ENCODE measurements at places on chromosomes 3 and 15.
A peak's percentile ranks its signal among the peaks of the same experiment; 100 is the strongest.

GRCh38 chr3:24365168-24365567 lies 129.5 kb downstream of the THRB start:
- peak; percentile 61 for DNase-seq

DNA sequence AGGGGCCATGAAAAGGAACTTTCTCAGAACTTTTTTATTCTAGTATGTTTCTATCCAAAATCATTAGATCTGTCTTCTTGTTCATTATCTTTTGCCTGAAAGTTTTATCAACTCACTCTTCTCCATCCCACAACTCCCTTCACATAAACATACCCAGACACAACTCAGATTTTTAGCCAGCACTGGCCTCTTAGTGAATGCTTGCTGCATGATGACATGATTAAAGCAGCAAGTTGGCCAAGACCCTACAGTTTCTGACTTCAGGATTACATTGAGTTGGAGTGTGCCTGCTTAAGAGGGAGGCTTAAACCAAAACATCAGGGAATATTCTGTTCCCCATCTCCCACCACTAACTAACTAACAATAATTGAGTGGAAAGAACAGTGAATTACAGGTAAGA lies 38.1 kb downstream of the PLSCR2 start:
- no peak for DNase-seq

DNA sequence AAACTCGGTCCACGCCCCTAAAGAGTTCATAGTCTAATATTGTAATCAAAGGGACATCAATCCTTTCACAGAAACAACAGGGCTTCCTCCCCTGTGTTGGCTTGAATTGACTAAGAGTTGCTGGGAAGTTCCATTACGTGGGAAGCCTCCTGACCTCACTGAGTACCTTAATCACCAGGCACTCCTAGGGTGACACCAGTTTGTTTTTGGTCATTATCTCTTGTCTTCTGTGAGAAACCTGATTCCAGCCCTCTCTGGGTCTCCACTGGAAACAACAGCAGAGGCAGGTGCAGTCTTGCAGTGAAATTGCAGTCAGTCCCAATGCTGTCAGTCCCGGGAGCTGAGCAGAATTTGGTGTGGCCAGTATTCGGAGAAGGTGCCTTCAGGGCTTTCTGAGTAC lies 55.4 kb downstream of the BOC start:
- DNase-seq, result no peak

GRCh38 chr3:187616307-187616972 lies 53.8 kb downstream of the SST start:
- DNase-seq, result peak; percentile 81

GRCh38 chr3:192726385-192726784 lies 956 bp downstream of the FGF12 start:
- no peak for DNase-seq

DNA sequence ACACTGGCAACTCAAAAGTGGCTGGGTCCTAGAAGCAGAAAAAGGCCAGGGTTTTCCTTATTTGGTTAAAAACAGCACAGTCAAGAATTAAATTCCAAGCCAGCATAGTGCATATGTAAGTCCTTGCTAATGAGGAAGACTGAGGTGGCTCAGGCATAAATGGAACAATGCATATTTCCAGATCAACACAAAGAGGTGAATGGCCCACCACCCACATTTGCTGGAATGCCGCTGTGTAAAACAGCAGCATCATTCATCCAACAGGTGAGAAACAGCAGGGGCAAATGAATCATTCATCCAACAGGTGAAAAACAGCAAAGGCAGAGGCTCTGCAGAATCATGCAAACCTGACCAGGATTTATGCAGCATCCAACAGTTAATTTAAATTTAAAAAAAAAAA lies 32.9 kb downstream of the GPR176 start:
- no peak for DNase-seq

DNA sequence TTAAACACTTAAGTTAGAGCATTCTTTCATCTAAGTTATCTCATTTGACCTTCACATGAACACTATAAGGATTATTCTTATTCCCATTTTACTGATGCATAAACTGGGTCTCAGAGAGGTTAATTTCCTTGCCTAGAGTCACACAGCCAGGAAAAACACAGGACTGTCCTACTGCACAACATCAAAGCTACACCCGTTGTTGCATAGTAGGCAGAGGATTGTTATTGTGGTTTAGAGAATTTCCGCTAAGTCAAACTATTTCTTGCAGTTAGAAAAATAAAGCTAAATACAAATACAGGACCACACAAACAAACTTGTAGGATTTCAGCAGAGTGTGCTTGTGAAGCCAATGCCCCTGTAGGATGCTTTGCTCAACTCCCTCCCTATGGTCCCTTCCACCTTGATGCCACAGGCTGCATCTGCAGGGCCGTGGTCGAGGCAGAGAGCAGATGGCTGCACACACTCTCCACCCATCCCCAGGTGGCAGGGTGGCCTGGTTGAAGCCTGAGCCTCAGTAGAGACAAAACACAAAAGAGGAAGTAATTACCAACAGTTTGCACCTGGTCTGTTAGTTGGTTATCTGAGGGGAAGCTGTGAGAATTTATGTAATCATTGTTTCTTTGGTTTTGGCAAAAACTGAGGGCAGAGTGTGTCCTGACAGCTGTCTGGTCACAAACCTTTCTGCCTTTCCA lies 41.1 kb upstream of the SKOR1 start:
- DNase-seq, result peak; percentile 36

DNA sequence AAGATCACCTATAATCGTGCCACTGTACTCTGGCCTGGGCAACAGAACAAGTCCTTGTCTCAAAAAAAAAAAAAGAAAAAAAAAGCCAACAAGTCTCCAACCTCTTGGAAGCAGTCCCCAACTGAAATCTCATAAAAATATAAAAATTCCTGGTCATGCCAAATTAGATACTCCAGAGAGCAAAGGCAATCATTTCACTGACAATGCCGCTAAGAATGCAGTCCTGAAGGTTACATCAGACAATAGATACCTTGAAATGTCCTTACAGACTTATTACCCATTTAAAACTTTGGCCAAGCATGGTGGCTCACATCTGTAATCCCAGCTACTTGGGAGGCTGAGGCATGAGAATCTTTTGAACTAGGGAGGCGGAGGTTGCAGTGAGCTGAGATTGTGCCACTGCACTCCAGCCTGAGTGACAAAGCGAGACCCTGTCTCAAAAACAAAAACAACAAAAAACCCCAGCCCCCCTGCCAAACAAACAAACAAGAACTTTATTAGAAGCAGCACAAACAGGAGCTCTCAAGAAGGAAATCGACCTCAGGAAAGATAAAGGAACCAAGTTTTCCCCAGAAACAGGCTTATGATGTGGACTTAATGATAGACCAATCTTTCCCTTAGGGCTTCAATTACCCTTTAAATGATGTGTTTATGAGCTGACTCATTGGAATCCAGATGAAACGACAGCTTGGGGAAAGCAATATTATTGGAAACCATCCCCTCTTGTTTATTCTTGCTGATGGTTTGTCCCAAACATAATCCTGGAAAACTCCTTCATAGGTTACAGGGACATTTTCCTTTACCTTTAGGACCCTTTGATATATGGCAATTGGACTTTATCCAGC lies 53.1 kb upstream of the XCR1 start:
- DNase-seq, result no peak

DNA sequence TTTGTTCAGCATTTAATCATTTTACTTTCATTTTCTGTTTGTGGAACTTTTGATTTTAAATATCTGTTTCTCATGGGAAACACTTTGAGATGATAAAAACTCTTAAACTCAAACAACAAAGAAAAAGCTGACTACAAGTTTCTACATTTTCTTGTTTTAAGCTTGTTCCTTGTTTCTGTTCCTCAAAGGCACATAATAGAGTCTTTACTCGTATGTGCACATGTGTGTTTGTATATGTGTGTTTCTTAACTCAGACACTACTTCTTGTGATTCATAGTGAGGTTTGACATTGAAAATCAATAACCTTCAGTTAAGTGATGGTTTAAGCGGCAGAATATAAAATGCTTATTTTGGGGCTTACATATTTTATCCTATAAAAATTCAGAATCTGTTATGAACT lies 786.7 kb upstream of the EPHA6 start:
- DNase-seq, result no peak

DNA sequence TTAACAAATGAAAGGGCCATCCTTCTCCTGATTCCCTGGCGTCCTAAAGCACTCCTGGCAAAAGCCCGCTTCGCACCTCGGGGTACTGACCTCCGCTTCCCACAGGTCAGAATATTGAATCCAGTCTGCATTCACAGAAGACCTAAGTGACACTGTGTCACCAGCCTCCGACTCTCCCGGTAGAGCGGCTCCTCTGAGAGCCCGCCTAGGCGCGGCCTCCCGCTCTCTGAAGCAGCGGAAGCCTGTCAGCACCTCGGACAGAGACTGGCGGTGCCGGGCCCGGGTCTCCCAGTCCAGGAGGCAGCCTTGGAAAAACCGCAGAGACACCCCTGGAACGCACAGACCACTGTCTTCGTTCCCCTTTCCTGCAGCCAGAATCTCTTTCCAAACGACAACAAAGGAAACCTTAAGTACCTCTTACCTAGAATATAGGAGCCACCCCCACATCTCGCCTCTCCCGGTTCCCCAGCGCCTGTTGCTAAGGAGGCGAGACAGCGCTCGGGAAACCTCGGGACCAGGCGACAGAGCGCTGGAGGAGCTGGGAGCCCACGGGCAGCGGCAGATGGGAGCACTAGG lies 1.2 kb downstream of the GABRB3 start:
- DNase-seq, result no peak

DNA sequence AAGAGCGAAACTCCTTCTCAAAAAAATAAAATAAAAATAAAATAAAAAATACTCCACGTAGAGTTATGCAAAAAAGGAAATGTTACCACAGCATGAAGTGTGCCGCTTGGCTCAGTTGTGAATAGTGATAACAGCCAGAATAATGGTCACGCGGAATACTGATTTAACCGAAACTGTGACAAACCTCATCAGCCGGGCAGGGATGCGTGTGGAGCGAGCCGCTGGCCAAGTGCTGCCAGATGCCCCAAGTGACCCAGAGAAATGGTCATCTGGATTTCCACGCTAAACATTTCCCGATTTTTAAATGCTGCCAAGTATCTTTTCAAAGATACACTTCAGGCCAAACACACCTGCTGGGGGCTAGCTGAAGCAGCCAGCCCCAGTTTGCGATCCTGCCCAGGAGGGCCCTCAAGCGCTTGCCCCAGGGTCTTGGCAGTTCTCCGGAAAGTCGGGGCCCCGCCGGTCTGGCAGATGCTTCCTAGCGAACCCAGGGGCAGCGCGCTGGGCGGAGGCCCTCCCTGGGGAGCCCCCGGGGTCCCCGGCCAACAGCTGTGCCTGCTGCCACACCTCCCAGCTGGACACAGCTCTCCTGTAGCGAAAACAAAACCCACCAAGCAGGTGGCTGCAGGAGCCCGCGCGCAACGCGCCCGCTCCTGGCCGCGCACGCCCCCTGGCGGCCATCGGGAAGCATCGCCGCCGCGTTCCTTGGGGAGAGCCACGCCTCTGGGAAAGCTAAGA lies 35.1 kb downstream of the CMTM6 start:
- peak; percentile 60 for DNase-seq

GRCh38 chr3:130342821-130343661 lies 2.4 kb upstream of the COL6A5 start:
- DNase-seq, result no peak

DNA sequence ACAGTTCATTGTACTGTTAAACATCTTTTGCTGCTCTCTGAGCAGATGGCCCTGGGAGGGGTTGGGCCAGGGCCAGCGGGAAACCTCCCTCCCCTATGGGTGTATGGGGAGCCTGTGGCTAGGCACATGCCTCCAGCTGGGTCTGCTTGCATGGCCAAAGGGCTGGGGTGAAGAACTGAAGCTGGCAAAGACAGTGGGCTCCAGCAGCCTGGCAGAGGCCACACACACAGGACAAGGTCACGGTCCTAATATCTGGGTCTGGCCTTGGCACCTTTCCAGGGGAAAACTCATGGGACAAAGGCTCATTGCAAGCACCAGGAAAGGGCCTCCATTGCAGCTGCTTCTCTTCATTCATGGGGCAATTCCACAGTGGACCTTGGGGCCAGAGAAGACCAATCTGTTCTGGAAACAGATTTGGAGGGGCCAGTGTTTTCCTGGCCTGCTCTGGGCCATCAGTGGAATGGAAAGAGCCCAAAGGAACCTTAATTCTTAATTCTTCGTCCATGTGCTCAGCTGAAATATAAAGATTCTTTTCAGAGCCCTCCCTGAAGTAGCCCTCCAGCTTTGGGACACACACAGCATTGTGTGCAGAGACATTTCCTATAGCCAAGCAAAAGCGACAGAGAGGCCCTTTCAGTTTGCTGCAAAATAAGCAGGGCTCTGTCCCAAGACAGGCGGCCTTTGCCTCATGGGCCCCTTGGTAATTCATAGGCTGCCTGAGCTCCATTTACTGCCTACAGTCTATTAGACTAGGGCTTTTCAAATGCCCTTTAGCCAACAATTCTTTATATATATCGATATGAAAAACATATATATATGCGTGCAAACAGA lies 11.3 kb upstream of the LIMD1 start:
- DNase-seq, result no peak

DNA sequence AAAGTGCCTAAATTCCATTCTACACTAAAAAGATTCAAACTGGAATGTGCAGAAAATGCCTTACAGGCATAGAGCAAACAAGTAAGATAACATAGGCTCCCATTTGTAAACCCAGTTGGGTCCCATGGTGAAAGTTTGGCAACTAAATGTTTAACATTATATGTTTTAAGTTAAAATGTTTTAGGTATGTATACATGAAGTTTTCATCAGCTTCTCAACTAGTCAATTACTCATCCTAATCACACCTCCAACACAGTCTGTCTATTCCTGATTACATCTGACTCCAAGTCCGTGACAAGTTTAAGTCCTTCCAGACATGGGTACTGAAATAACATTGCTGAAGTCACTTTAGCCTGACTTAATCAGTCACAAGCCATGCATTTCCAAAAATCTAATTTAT lies 25.0 kb downstream of the MYLK start:
- DNase-seq, result no peak

DNA sequence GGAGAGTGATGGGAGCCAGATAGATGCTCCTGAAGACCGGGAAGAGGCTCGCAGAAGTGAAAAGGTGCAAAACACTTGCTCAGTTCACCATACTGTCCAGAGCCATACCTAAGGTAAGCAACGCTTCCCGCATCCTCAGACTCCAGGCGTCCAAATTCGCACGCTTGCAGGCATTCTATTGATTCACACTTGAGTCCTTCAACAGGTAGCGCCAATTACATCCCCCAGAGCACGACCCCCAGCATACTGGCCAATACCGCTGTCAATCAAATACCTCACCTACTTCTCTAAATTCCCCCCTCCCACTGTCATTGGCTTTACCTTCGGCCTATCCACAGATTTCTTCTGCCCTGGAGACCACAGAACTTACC lies 361 bp upstream of the STXBP5L start:
- DNase-seq, result no peak

DNA sequence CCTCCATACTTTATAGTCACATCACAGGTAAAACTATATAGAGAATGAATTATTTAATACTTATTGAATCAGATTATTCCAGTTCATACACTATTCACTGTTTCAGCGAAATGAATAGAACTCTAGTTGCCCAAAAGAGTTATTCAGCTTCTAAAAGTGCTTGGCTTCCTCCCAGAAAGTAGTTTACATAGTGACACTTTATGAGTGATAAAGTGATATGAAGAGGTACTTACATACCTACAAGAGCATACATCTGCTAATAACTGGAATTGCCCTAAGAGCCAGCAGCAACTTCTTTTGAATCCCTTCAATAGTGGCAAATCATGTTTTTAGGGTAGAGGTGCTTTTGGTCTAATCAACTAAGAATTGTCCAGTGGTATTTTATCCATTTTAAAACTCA lies 635.1 kb upstream of the AGTR1 start:
- no peak for DNase-seq
